ENCODE measurements at places on chromosomes 4 and X.

- DNase-seq, result no peak
Observed at GRCh38 chr4:172666711-172667368, 501.8 kb upstream of the GALNT7 start.

- DNase-seq, result no peak
Observed at GRCh38 chrX:48786341-48786800, at the start of gene GATA1. GATA1 (plus strand) TSS chrX:48786590; CDS start chrX:48791110, 4,520 bp downstream.

GRCh38 chr4:150256841-150257730, 178.8 kb downstream of the DCLK2 start:
- DNase-seq, result no peak

GRCh38 chr4:52864793-52865192, 2.7 kb downstream of the RASL11B start:
- no peak for DNase-seq

GRCh38 chr4:81049907-81050306, 19.4 kb downstream of the BMP3 start:
- DNase-seq, result no peak

- DNase-seq, result no peak
Observed at GRCh38 chrX:120617996-120618630, 11.7 kb downstream of the C1GALT1C1 start.

DNA sequence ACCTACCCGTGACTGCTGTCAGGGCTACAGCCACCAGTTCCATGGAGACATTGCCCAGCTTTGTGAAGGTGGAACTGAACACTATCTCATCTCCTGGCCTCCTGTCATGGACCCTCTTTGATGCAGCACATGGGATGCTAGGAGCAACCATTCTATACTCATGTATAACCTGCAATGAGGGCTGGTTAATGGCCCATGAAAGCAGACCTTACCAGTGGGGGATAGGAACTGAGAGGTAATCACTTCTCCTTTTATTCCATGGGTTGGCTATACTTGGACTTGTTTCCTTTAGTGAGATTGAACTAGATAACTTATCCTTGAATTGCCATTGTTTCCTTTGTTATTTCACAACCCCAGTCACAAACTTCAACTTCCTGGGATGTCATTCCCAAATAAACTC, 310.6 kb downstream of the BMPR1B start:
- no peak for DNase-seq

- no peak for DNase-seq
Observed at GRCh38 chr4:107552306-107552705, 167.7 kb downstream of the PAPSS1 start.

- no peak for DNase-seq
Observed at GRCh38 chr4:67576538-67576937, 18.0 kb downstream of the STAP1 start.

GRCh38 chr4:183788308-183788905, 116.7 kb upstream of the STOX2 start:
- DNase-seq, result no peak
